ENCODE measurements at places on chromosomes 6 and 20.

GRCh38 chr6:71011871-71012371, 55.1 kb upstream of the B3GAT2 start:
- DNase-seq, result no peak

GRCh38 chr6:107075951-107076381, 39.3 kb downstream of the BEND3 start:
- no peak for DNase-seq

DNA sequence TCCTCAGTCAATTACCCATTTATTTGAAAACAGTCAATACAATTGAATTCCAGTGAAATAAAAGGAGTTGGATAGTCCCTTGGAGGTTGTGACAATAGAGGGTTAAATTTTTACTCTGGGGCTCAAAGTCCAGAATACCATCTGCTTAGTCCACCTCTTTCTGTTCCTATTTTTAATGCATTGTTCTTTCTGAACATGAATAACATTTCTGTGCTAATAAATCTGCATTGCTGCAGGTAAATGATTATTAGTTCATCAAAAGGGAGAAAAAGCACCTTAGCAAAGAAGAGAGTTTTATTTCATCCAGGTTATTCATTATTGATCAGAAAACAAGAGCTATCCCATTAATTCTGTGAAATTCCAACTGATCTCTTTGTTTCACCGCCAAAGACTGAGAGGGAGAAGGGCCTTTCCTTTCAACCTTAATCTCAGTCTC, 166.1 kb upstream of the OLIG3 start:
- no peak for DNase-seq

DNA sequence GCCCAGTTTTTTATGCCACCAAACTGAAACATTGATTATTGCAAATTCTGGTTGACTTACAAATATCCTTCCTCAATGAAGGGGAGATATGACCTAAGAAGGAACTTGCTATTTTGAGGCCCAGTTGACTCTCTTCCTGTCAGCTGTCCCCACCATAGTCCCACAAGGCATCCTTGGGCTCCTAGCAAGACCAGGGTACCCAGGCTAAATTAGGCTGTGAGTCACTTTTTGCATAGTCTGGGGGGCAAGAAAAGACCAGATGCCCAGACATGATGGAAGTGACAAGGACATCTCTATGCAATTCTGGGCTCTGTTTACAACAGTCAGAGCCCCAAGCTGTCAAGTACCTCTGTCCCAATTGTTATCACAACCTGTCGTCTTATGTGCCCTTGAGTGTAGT, 31.8 kb upstream of the MAFB start:
- no peak for DNase-seq

- DNase-seq, result no peak
Observed at GRCh38 chr6:119318176-119318575, 31.4 kb downstream of the MAN1A1 start.

GRCh38 chr20:2010533-2010932, 16.7 kb upstream of the PDYN start:
- no peak for DNase-seq

DNA sequence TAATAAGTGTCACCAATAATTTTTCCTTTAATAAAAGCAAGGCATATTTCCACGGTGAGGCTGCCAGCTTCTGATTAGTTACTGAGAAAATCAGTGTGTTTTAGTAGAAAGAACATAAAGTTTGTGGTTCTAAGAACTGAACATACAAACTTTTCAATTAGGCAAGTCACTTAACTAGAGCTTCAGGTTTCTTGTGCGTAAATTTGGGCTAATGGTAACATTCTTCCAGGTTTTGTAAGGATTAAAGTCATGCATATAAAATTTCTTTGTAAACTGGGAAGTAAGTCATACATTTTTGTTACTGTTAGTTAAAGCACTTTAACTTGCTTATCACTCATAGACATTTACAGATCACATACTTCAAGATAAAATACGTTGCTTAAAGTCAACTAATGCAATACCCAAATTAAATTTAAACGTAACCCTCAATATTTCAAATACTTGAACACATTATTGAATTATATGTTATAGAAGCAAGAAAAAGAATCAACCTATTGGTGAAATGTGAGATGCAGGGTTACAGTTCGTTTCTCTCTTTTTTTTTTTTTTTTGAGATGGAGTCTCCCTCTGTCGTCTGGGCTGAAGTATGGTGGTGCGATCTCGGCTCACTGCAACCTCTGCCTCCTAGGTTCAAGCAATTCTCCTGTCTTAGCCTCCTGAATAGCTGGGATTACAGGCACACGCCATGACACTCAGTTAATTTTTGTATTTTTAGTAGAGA, 327.3 kb upstream of the NOX3 start:
- no peak for DNase-seq

- no peak for DNase-seq
Observed at GRCh38 chr6:62763125-62763912, 447.9 kb upstream of the FKBP1C start.

DNA sequence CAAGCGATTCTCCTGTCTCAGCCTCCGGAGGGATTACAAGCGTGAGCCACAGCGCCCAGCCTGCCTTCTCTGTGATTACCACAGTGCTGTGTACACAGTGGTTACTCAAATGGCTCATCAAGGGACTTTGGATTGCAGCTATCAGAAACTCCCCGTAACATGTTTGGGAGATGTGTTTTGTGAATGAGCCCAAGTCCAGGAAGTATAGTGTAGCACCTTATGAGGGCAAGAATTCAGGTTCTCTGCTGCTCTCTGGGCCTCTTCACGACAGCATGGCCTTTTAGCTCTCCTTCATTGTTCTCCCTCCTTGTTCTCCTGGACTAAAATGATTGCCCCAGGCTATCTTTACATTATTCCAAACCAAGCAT, 34.1 kb upstream of the RPL7L1 start:
- DNase-seq, result no peak

DNA sequence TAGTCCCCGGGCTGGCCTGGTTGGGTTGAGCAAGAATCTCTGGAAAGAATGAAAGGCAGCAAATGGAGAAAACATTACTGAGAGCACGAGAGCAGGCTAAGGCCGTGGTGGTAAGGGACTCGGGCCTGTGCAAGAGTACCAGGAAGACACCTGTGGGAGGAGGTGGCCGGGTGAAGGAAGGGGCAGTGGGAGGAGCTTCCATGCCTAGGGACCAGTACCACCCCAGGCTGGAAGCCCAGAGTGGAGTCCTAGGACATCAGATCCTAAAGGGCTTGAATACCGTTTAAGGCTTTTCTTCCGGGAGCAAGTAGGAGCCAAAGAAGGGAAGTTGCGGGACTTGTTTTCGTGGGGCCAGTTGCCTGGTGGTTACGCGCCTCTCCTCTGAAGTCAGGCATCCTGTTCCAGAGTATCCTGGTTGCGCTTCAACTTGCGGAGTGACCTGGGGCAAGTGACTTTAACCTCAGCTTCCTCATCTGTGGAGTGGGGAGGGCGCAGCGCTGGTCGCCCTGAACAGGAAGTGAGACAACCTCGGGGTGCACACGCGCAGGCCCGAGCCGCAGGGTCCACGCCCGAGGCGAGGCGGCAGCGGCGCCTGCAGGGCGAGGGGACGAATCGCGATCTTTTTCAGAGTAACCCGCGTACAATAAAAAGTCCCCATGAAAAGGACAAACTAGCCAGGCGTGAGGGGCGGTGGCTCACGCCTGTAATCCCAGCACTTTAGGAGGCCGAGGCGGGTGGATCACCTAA, 1.1 kb upstream of the TPD52L2 start:
- DNase-seq, result peak; percentile 40

GRCh38 chr20:58131551-58132142, 96.8 kb downstream of the ANKRD60 start:
- no peak for DNase-seq

DNA sequence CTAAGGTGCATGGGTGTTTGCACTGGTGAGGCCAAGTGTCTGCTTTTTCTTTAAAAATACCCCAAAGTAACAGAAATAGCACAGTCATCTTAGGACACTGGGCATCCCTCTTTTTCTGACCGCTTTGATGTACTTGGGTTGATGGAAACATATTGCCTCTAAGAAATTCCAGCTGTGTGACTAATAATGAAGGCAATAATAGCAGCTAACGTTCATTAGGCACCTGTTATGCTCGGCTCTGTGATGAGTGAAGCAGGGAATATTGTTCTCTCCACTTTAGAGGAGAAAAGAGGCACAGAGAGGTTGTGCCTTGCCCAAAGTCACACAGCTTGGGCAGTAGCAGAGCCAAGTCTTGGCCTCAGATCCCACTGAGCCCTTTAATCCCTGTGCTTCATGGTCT, 100.7 kb downstream of the F13A1 start:
- no peak for DNase-seq

GRCh38 chr6:41367700-41368099, 32.3 kb downstream of the NCR2 start:
- DNase-seq, result no peak

DNA sequence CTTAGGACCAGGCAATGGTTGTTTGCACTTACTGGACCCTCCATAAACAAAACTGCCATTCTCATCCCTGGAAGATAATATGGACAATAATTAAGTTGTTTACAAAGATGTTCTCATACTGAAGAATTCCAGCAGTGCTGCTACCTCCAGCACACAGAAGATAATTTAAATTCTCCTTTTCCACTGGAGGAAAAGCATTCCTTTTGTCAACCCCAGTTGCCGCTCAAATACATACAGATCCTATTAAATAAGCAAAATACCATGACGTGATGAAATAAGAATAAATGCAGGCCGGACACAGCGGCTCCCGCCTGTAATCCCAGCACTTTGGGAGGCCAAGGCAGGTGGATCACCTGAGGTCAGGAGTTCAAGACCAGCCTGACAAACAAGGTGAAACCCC, 54.5 kb upstream of the IPCEF1 start:
- no peak for DNase-seq

DNA sequence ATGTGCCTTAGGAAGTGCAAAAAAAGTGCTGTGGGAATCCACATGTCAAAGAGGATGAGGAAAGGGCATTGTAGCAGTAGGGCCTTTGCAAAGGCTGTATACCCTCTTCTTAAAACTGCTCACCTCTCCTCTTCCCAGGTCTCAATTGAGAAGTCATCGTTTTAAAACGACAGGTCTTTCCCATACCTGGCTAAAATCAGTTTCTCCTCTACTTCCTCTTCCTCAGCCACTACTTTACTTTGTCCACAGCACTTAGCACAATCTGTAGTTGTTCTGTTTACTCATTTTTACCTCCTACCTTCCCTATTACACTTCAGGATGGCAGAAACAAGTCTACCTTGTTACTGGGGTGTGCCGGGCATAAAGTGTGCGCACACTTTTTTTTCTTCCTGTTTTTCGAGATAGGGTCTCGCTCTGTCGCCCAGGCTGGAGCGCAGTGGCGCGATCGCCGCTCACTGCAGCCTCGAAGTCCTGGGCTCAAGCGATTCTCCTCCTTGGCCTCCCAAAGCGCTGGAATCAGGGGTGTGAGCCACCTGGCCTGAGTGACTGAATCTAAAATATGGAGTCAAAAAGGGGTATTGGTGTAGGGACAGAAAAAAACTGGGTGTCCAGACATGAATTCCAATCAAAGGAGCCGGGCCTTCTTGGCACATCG, 9.8 kb upstream of the ELOVL5 start:
- no peak for DNase-seq

DNA sequence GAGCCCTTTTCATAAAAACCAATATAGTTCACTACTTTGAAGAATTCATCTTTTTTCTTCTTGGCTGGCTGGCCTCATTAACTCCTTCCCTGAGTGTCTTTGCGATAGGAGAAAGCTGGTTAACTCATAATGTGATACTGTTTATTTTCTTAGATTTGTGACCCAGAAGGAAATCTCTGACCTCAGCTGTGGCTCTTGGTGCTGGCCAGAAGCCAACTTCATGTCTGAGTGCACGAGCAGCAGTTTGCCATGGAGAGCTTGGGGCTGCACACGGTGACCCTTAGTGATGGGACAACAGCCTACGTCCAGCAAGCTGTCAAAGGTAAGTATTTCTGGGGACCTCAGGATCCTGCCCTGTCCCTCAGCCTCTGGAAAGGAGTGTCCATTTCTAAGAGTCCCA, 16.7 kb upstream of the DEF6 start:
- DNase-seq, result no peak

GRCh38 chr20:63572788-63573646, 1.0 kb downstream of the HELZ2 start:
- no peak for DNase-seq
